Lower leg skin (tissue), 4 donors: ENCODE measurements at places on chromosomes 16 and 17. TPM values are rescaled to one million over a fixed set of nuclear protein-coding genes. Genes with fewer than 3 reads are reported as not detected.

Gene SLC16A6
- 5.8 TPM for total RNA-seq

- no peak for DNase-seq
Observed at GRCh38 chr16:57233944-57234706, 10.9 kb upstream of the ARL2BP start.

- no peak for DNase-seq
Observed at GRCh38 chr17:43644081-43644480, 17.6 kb downstream of the MEOX1 start.

- DNase-seq = no peak
Observed at GRCh38 chr17:50466371-50467113, 2.1 kb downstream of the CHAD start.

- DNase-seq = no peak
Observed at GRCh38 chr17:3582915-3583314, 25.3 kb upstream of the TRPV3 start.

DNA sequence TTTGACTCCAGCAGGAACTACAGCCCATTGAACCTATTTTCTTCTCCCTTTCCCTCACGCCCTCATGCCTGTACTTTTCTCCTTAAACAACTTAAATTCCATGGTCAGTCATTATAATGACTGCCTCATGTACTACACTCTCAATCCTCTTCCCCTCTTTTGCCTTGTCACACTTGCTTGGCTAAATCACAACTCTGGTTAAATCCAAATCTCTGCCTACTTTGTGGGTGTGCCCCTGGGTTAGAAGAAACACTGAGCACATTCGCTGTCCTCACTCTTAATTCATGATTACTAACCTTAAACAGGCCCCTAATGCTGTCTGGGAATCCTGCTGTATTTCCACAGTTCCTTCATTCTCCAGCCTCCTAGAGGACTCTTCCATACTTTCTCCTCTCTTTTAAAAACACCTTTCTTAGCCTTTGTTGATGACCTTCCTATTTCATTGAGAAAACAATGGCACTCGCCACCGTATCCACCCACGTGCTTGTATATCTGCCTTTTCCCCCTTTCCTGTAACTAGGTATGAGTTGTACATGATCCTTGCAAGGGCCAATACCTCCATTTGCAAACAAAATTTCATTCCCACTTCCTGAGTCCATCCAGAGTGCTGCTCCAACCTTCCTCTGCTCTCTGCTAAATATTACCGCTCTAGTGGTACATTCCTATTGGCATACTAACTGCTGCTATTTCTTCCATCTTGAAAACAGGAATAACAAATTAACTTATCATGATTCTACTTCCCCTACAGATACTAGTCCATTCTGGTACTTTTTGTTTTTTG is 28.9 kb downstream of the ZNRF1 start:
- no peak for DNase-seq

Gene CTRB2
- total RNA-seq = not detected

Gene LRRC59
- total RNA-seq = 23.6 TPM

DNA sequence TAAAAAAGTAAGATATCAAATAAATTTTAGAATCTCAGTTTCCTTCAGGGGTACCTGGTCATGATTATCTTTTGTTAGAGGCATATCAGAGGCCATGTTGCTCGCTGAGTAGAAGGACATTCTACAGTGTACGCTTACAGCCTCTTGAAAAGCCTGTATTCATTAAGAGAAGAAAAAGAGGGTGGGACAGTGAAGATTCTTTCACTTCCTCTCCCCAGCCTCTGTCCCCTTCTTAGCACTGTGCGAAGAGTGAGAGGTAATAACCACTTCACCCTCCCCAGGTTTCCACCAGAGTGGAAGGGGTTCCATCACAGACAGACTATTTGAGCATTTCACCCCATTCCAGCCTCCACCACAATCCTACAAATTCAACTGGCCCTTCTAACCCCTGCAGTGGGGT is 4.8 kb upstream of the LPO start:
- no peak for DNase-seq

GRCh38 chr17:8835106-8835505 is 32.4 kb downstream of the PIK3R6 start:
- DNase-seq = no peak

Gene KRTAP4-5
- not detected for total RNA-seq
